ENCODE measurements at places on chromosomes 6 and 20.

- no peak for DNase-seq
Observed at GRCh38 chr6:10740061-10740460, 7.5 kb upstream of the TMEM14B start.

GRCh38 chr6:47456536-47456975, 21.0 kb upstream of the CD2AP start:
- no peak for DNase-seq

DNA sequence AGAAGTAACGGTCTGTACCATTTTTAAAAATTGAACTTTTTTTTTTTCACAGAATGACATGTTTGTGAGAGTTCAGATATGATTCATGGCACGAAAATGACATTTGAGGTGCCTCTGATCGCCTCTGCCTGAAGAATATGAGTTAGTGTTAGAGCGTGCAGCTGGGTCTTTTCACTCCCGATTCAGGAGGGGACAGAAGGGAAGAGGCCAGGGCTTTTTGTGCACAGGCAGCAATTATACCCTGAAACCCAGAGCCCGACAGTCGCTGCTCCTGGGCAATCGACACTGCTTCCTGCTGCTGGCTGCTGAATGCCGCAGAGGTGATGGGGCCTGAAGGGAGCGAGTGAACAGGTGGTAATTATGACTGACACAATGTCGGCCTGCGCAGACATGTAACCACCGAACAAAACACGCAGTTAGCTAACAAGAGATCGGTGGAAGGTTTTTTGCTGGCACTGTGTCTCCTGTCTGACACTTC, 652.0 kb upstream of the NOX3 start:
- DNase-seq, result no peak

DNA sequence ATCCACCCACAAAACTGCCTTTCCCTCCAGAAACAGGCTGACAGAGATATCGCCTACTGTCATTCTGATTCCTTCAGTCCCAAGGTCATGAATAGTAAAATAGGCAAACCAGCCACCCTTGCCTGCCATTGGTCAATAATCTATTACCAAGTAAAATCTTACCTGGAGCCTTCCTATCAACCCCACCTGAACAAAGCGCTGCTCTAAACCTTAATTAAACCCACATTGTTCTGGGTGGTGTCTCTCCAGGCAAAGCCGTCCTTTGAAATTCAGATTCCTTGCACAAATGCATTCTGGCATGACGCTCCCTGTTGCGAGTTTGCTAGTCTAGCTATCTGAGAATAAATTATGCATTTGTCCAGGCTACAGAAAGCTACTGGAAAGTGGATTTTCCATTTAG, 291.6 kb upstream of the ECI2 start:
- no peak for DNase-seq

DNA sequence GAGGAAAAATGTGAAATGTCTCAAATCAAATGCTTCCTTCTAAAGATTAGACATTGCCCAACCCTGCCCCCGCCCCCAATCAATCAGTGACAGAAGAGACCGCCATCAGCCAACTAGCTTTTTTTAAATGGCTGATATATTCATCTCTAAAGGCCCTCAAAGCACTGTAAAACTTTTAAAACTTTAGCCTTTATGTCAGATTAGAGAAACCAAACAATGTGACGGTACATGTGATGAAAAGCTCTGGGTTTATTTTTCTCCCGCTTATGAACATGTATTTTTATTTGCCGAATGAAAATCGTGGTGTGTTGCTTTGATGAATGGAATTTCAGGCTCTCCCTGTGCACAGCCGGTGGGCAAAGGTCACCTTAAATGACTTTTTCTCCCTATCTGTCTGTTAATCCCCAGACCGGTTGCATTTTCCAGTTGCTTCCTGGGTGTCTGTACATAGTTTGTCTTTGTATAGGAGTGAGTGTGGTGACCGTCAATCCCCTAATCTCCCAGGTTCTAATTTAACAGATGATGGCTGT, 38.5 kb downstream of the TBC1D7 start:
- no peak for DNase-seq

GRCh38 chr6:74069089-74069581, 373.1 kb downstream of the CD109 start:
- DNase-seq, result no peak
